ENCODE measurements at places on chromosomes 6 and 20. TPM values are rescaled to one million over a fixed set of nuclear protein-coding genes. Genes with fewer than 3 reads are reported as not detected.
A peak's percentile ranks its signal among the peaks of the same experiment; 100 is the strongest.

DNA sequence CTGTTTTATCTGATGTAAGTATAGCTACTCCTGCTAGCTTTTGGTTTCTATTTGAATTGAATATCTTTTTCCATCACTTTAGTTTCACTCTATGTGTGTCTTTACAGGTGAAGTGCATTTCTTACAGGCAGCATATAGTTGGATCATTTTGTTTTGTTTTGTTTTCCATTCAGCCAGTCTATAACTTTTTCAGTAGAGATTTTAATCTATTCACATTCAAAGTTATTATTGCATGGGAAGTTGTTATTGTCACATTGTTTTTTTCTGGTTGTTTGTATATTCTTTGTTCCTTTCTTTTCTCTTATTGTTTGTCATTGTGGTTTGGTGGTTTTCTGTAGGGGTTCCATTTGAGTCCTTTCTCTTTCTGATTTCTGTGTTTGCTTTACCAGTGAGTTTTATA, 151.2 kb downstream of the PDE10A start:
- no peak overlapping the region for H3K27ac ChIP-seq
- no peaks in the 10 kb centered on the region for H3K36me3 ChIP-seq
- DNase-seq, result no peak
- H3K4me1 ChIP-seq, result no peaks in the 10 kb centered on the region
- H3K27me3 ChIP-seq, result no peaks in the 10 kb centered on the region

DNA sequence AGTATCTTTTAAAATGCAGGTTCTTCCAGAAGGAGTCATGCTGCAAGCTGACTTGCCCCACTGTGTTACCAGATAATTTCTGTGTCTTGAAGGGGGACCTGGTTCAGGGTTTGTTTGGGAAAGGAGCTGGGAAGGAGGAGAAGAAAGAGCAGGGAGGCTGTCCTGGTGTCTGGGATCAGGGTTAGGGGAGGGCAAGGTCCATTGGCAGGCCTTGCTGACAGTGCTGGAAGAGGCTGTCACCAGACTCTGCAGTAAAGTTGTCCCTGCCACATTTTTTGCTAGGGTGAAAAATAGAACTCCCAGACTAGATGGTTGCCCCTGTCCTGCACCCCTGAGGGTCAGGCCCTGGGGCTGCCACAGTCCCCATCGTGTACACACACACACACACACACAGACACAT, 14.9 kb downstream of the GLP1R start:
- no peaks in the 10 kb centered on the region for H3K27me3 ChIP-seq
- DNase-seq, result no peak
- no peaks in the 10 kb centered on the region for H3K4me1 ChIP-seq
- no peak overlapping the region for H3K27ac ChIP-seq

DNA sequence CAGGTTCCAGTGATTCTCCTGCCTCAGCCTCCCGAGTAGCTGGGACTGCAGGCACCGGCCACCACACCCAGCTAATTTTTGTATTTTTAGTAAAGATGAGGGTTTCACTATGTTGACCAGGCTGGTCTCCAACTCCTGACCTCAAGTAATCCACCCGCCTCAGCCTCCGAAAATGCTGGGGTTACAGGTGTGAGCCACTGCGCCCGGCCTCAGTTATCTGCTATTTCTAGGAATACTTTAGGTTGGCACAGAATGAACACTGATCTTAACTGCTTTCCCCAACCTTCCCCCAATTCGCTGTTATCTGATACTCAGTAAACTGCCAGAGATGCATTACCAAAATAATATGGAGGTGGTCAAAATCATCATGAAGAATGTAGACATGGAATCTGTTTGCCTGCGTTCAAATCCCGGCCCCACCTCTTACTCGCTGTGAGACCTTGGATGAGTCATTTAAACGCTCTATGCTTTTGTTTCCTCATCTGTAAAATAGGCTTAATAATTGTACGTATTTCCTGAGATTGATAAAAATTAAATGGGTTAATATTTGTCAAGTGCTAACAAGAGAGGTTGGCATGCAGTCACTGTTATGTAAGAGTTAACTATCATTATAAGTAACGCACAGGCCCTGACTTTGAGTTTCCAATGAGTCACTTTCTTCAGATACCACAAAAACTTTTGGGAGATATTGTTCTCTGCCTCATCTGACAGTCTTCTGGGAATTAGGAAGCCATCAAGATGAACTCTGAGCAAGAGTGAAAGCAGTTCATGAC, 44.5 kb upstream of the NCOA3 start:
- no peak overlapping the region for H3K4me3 ChIP-seq
- no peak for DNase-seq
- no peaks in the 10 kb centered on the region for H3K27me3 ChIP-seq
- H3K27ac ChIP-seq, result no peak overlapping the region

GSTA2 gene
- not detected for polyA plus RNA-seq

GRCh38 chr20:1856424-1856823, 38.8 kb upstream of the SIRPA start:
- H3K36me3 ChIP-seq, result no peaks in the 10 kb centered on the region
- 0 out of 2 replicates have a peak, but pooled peaks cover 6% of the 10 kb centered on the region for H3K4me1 ChIP-seq
- no peak overlapping the region for H3K4me3 ChIP-seq
- DNase-seq, result no peak
- H3K27me3 ChIP-seq, result no peaks in the 10 kb centered on the region
- no peak overlapping the region for H3K27ac ChIP-seq

GRCh38 chr6:135503703-135504475, 6.3 kb upstream of the AHI1 start:
- H3K27me3 ChIP-seq, result no peaks in the 10 kb centered on the region
- H3K4me3 ChIP-seq, result no peak overlapping the region
- H3K27ac ChIP-seq, result no peak overlapping the region

- no peak overlapping the region for H3K27ac ChIP-seq
- H3K36me3 ChIP-seq, result no peaks in the 10 kb centered on the region
- peaks cover 29% of the 10 kb centered on the region for H3K27me3 ChIP-seq
- peak overlapping the region; percentile 66 for H3K4me3 ChIP-seq
- peak; percentile 72 for DNase-seq
Observed at GRCh38 chr6:75084872-75085381, 120.9 kb downstream of the COL12A1 start.

DNA sequence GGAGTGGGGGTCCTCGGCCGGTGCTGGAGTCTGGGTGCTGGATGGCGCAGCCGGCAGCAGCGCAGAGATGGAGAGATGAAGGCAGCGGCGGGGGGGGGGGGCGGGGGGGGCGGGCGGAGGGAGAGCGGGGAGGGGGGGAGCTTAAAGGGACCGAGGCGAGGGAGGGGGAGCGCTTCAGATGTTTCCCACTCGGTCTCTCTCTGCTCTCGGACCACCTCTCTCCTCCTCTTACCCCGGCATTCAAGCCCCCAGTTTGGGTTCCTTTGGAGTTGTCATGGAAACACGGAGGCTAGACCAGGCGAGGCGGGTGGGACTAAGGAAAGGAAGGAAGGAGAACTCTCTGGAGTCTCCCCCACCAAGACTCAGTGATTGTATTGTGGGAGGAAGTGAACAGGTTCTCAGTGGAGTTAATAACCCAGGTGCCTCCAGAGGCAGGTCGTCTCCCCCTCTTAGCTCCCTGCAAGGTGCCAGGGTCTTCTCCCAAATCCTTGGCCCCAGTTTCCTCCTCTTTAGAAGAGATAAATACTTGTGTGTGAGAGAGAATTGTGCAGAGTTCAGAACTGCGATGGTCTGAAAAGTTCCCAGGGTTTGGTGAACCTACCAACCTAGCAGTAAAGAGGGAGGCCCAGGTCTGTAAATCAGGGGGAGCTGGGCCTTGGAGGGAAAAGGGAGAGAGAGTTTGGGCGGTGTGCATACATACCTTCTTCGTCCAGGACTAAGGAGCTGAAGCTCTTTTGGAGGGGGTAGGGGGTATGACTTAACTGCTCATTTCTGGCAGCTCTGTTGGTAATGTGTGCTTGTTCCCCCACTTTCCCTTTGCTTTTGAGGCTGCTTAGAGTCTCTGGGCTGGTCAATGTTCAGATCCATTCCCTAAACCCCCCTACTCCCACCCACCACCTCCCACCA, at the start of gene PRRT1:
Gene PRRT1, minus strand, starts transcription at position 77 of the 906 bp plus-strand sequence. CDS start 112 bp downstream, outside the sequence.
- no peak within 1 kb of the TSS for H3K27ac ChIP-seq
- H3K27me3 ChIP-seq, result peaks cover 44% of the 10 kb centered on the region
- peak within 1 kb of the TSS; percentile 100 for H3K4me3 ChIP-seq
- no peaks in the 10 kb centered on the region for H3K36me3 ChIP-seq
- H3K4me1 ChIP-seq, result peaks cover 34% of the 10 kb centered on the region
- DNase-seq, result peak; percentile 59

DNA sequence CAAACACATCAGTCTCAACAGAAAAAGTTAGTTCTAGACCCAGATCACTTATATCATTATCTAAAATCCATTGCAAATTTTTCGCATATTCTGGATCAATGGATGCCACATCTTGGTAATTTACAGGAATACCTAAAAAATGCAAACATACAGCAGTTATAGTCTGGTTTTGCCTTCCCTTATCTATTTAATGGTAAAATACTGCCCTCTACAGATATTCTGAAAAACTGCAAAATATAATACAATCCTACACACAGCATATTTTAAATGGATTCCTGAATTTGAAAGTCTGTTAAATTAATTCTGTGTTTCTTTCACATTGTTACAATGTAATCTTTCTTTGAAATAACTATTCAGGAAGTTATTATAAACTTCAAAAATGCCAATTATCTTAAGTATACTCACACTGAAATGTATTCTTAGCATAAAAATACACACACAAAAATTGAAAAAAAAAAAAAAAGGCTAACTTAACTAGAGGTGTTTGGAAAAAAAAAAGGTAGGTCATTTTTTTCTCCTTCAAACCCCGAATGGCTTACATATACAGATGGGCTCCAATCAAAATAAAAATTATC, 88.4 kb downstream of the HACE1 start:
- no peak overlapping the region for H3K4me3 ChIP-seq
- no peak overlapping the region for H3K27ac ChIP-seq
- H3K4me1 ChIP-seq, result no peaks in the 10 kb centered on the region
- H3K36me3 ChIP-seq, result no peaks in the 10 kb centered on the region
- no peaks in the 10 kb centered on the region for H3K27me3 ChIP-seq
- DNase-seq, result peak; percentile 41

DNA sequence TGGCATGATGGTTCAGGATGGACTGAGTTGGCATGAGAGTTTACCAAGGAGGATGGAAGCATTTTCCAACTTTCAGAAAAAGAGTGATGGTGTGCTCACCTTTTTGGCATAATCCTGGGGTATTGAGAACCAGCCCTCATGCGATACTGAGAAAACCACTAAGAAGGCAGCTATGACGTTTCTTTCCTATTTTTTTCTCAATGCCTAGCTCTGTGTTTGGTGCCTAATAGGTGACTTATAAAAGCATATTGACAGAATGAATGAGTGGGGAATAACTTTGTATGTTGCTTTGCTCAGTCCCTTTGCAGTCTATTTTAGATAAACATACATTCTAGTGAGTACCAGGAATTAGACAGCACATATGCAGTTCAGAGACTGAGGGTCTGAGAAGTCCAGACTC, 816.3 kb downstream of the DHX35 start:
- no peak for DNase-seq
- no peaks in the 10 kb centered on the region for H3K27me3 ChIP-seq
- no peak overlapping the region for H3K4me3 ChIP-seq

CASS4 gene
- not detected for polyA plus RNA-seq

INSM1 gene
- polyA plus RNA-seq, result 0.61 TPM

DNA sequence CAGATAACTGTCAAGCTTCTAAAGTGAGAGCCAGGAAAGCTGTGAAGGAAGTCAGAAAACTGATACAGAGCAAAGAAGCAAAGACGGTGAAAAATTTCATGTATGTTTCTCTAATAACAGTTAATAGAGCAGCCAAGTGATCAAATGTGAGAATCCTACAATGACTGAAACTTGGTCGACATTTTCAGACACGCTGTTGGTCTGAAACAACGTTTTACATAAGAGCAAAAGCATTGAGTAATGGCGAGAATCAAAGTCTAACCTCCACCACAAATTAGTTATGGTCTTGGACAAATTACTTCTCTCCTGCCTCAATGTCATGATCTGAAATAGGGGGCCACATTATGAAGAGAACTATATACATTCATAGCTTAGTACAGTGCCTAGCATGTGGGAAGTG, 3.3 kb downstream of the MKKS start:
- no peaks in the 10 kb centered on the region for H3K27me3 ChIP-seq
- no peak overlapping the region for H3K27ac ChIP-seq
- no peak for DNase-seq
- no peak overlapping the region for H3K4me3 ChIP-seq
- peaks cover 25% of the 10 kb centered on the region for H3K4me1 ChIP-seq

GRCh38 chr6:169044381-169045230, 209.0 kb downstream of the THBS2 start:
- no peaks in the 10 kb centered on the region for H3K27me3 ChIP-seq
- H3K36me3 ChIP-seq, result no peaks in the 10 kb centered on the region
- no peaks in the 10 kb centered on the region for H3K4me1 ChIP-seq

DNA sequence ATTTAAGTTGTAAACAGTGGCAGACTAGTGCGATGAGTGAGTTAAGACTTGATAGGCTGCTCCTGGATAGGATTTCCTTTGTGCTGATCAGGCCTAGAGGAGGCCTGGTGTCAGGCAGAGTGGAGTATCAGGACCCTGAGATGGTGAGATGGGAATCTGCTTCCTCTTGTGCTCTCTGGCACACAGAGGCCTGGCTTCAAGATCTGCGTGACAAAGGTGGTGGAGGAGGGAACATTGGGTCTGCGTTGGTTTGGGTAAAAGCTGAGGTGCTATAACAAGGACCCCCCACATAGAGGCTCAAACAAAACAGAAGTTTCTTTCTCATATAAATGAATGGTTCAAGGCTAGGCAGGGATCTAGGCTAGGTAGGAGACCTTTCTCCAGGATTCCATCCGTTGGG, 20.3 kb downstream of the SCAND1 start:
- H3K36me3 ChIP-seq, result no peaks in the 10 kb centered on the region
- no peak overlapping the region for H3K4me3 ChIP-seq
- no peaks in the 10 kb centered on the region for H3K27me3 ChIP-seq
- H3K4me1 ChIP-seq, result peaks cover 9% of the 10 kb centered on the region

VNN1 gene
- not detected for polyA plus RNA-seq

- peaks cover 15% of the 10 kb centered on the region for H3K27me3 ChIP-seq
- H3K4me3 ChIP-seq, result peak overlapping the region; percentile 71
- H3K27ac ChIP-seq, result 0 out of 2 replicates have a peak overlapping the region, but pooled peaks have one; percentile 66
- DNase-seq, result peak; percentile 90
- peaks cover 3% of the 10 kb centered on the region for H3K36me3 ChIP-seq
Observed at GRCh38 chr6:42104095-42104803, 38.2 kb downstream of the C6orf132 start.

GRCh38 chr20:45138561-45139300, 14.5 kb upstream of the WFDC12 start:
- peak; percentile 90 for DNase-seq
- H3K27me3 ChIP-seq, result no peaks in the 10 kb centered on the region

BCAS1 gene
- 0.19 TPM for polyA plus RNA-seq

All from GM23338 (cell line).